ENCODE measurements at places on chromosomes 4 and X.

DNA sequence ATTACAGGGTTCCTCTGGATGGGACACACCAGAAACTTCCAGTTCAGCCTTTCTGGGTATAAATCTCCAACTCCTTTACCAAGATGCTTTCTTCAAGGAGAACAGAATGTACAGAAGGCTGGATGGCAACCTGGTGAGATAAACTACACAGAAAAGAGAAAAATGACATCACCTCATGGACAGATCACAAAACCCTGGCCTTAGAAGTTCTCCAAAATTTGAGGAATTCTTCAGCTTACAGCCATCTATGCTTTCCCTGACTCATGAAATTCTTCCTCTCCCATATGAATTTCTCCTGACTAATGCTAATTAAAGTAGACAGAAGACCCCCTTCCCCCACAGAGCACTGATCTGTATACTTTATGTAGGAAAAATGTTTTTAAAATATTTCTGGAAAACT lies 345.4 kb downstream of the STIM2 start:
- no peak for DNase-seq

DNA sequence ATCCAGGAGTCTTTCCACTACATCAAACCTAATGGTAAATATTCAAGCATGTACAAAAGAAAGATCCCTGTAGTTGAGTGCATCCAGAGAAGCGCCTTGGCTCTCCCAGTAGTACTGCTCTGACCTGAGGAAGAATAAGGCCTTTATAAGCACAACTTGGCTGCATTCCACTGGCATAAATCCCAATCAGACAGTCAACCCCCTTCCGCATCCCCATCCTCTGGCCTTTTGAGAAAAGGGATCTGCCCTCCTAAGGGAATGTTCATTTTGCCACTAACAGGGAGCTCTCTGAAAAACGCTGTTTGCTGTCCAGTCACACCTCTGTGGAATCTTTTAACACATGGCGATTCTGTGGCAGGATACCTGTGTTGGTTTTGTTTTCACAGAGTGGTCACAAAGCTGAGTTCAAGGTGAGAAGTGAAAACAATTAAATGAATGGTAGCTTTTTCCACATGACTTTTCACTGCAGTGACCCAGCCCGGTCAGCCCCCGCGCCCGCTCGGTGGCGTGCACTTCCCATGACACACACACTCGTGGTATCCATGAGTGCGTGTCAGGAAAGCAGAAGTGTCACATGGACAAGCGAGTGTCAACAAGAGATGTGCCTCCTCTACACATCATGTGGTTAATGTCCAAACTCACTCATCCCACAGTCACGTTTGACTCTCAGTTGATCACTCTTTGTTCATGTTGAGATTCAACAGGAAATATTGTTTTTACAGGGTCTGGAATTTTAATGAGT lies 112.2 kb upstream of the ENPP6 start:
- no peak for DNase-seq

DNA sequence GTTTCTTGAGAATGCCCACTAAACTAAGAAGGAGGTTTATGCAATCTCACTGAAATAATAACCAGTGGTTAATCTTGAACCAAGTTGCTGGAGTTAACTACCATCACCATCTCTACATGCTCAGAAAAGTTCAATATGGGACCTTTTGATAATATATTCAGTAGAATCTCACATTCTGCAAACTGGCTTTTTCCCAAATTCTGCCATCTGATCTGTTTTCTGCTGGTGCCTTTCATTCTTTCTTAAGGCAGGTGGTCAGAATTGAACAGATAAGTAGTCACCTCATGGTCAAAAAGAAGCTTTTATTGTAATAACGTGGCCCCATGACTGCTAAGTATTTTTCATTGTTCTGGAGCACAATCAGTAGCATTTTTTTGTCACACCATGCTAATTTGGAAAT lies 229.0 kb upstream of the GK2 start:
- DNase-seq: no peak

- DNase-seq: peak; percentile 64
These were observed 141.3 kb downstream of the PALLD start for GRCh38 chr4:168637872-168638756.

GRCh38 chr4:94516067-94516466 lies 64.3 kb downstream of the PDLIM5 start:
- DNase-seq: peak; percentile 80

- peak; percentile 7 for DNase-seq
These were observed 158.1 kb upstream of the USP38 start for GRCh38 chr4:143026459-143027170.
